Sigmoid colon (tissue), 7 donors: ENCODE measurements at places on chromosomes 6 and 20. TPM values are rescaled to one million over a fixed set of nuclear protein-coding genes. Genes with fewer than 3 reads are reported as not detected.
A peak's percentile ranks its signal among the peaks of the same experiment; 100 is the strongest.

The TPD52L1 gene
- total RNA-seq, result 61.0 TPM

The MBOAT1 gene
- 6.9 TPM for total RNA-seq

The NMBR gene
- not detected for total RNA-seq

The GDAP1L1 gene
- total RNA-seq, result 1.4 TPM

The NINL gene
- total RNA-seq, result 15.7 TPM

The MYCT1 gene
- 6.6 TPM for total RNA-seq

The ECT2L gene
- not detected for total RNA-seq

The E2F1 gene
- total RNA-seq, result 0.33 TPM

The SAMD3 gene
- not detected for total RNA-seq

The OPRM1 gene
- 0.71 TPM for total RNA-seq

The DUSP15 gene
- 1.7 TPM for total RNA-seq

The ZNF184 gene
- 7.2 TPM for total RNA-seq

DNA sequence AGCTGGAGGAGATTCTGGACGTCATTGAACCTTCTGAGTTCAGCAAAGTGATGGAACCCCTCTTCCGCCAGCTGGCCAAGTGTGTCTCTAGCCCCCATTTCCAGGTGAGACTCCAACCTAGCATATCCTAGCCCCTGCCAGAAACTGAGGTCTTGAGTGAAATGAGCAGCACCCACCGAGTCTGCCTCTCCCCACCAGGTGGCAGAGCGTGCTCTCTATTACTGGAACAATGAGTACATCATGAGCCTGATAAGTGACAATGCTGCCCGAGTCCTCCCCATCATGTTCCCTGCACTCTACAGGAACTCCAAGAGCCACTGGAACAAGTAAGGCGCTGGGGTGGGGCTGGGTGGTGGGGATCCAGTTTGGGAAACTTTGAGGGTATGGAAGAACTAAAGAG lies 4.6 kb downstream of the MEA1 start:
- no peak for DNase-seq

DNA sequence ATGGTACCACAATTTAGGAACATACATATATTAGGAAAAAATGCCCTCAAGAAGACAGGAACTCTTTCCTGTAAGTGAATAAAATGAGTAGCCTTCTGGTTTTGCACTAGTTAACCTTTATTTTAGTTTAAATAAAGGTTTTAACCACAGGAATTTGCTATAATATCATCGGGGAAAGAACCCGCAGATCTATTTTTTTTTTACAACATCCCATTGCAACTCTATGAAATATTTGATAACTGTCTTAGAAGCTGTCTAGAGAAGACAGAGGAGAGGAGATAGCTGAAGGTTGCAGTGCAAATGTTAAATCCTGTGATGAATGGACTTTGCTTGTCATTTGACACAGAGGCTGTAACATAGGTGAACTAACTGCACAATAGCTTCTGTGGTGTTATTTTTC lies 69.5 kb downstream of the TINAG start:
- DNase-seq, result no peak

DNA sequence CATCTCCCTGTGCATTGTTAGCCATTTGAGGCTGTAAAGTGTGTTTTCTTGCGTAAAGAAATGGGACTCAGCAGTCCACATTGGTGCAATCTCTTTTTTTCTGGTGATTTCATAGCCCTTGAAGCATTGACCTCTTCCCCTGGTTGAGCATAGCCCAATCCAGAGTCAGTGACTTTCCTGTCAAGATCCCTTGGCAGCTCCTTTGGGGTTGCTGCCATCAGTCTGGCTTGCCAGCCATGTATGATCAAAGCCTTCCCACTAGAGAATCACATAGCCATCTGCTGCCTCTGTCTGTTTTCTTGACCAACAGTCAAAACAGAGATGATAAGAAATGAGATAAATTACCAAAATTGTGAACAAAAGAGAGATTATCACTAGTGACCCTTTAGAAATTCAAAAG lies 19.6 kb downstream of the HLA-A start:
- no peak for DNase-seq

GRCh38 chr6:14088600-14089192 lies 28.9 kb upstream of the CD83 start:
- no peak for DNase-seq

- no peak for DNase-seq
Measured at GRCh38 chr20:43102394-43102793, 87.3 kb downstream of the PTPRT start.

- peak; percentile 56 for DNase-seq
Measured at GRCh38 chr6:157985378-157986155, 3.9 kb downstream of the SYNJ2 start.

DNA sequence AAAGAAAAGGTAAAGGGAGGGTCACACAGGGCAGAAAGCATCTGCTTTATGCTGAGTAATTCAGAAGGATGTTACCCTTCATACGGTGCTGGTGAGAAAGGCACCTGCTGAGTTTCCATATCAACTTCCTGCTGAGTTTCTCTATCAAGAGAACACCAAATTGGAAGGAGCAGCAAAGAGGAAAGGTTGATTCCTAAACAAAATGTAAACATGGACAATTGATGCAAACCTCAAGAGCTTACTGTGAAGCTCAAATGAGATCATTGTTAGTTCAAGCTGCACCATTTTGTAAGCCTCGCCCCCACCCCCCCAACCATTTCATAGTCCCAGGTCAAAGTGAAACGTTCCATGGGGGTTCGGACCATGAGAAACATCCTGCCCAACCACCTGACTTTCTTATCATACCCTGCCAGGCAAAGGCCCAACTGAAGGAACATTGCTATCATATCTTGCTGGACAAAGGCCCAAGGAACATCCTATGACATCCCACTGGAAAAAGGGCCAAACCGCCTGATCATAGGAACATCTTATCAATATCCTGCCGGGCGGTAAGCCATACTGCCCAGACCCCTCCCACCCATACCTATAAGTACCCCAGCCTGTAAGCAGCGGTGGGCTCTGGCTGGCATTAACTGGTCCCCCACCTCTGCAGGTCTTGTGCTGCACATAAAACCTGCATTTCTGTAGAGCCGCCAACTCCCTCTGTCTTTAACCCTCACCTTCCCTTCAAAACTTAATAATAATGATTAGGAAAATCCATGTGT lies 171.6 kb downstream of the UBE3D start:
- no peak for DNase-seq

- DNase-seq, result no peak
Measured at GRCh38 chr6:13397359-13398068, 69.2 kb upstream of the TBC1D7 start.

- no peak for DNase-seq
Measured at GRCh38 chr6:144749263-144749662, 464.1 kb downstream of the UTRN start.

GRCh38 chr6:158115102-158115501 lies 53.0 kb downstream of the SERAC1 start:
- no peak for DNase-seq

DNA sequence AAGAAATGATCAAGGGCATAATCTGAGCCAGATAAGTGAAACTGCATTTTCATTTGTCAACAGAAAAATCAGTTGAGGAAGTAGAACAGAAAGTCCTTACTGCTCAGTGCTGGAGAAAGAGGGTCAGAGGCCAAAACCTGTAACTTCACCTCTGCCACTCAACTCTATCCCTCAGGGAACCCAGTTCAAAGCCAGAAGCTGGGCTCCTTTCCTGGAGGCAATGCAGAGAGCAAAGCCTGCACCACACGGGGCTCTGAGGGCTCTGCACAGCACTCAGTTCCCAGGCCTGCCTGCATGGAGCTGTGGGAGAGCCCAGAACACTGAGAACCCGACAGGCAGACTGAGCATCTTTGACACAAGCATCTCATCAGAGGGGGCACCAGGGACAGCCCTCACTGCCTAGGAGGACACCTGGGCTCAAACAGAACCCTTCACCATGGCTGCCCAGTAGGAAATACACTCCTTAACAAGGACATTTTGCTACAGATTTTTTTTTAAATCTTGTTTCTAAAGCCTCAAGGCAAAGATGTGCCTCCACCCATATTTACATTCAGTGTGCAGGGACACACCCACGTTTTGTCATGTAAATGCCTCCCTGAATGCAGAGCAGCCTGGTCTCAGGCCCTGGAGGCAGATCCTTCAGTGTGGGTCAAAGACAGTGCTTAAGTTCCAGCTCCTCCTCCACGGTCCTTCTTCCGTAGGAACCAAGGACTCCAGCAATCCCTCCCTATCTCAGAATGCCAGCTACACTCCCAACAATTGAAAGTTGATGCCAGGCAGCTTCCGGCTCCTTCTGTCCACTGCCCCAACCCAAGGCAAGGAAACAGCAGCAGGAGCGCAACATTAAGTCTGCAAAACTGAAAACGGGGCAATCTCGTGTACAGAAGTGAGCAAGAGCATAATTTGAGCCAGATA lies 6.6 kb downstream of the RNASET2 start:
- no peak for DNase-seq

GRCh38 chr6:116847227-116847626 lies 18.3 kb upstream of the GPRC6A start:
- no peak for DNase-seq

- peak; percentile 61 for DNase-seq
Measured at GRCh38 chr20:58697201-58697866, 4.7 kb downstream of the NPEPL1 start.

GRCh38 chr6:2784930-2785329 lies 19.7 kb downstream of the WRNIP1 start:
- DNase-seq, result no peak

DNA sequence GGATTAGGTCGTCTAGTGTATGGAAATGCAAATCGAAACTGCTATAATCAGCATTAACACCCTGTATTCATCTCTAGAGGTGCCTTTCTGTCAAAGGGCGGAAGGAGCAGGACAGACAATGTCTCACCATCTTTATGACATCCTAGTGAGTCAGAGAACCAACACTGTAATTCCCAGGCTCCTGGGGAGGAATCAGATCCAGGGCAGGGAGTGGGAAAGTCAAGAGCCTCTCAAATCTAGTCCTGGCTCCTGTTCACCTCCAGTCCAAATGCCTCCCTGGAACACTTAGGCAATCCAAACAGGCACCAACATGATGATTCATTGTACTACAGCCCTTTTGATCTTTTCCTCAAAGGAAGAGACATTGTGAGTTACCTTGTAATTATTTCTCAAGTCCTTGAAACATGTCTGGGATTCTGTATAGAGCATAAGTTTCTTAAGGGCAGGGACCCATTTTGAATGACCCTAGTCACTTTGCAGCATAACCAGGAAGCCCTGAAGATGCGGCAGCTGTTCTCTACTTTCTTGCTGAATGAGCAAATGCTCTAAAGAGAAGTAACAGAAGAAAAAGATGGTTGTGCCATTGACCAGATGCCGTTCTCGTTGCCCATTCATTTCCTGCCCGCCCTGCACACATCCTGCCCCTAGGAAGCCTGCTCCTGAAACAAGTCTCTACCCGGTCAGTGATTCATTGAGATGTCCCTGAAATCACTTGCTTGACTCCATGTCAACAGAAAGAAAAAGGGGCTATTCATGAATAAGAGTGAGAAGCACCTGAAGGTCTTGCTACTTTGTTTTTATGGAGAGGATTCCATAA lies 112.8 kb upstream of the JARID2 start:
- DNase-seq, result peak; percentile 55

- peak; percentile 79 for DNase-seq
Measured at GRCh38 chr20:20780127-20780824, 67.8 kb upstream of the RALGAPA2 start.

GRCh38 chr6:113092795-113093194 lies 745.7 kb downstream of the RFPL4B start:
- no peak for DNase-seq

DNA sequence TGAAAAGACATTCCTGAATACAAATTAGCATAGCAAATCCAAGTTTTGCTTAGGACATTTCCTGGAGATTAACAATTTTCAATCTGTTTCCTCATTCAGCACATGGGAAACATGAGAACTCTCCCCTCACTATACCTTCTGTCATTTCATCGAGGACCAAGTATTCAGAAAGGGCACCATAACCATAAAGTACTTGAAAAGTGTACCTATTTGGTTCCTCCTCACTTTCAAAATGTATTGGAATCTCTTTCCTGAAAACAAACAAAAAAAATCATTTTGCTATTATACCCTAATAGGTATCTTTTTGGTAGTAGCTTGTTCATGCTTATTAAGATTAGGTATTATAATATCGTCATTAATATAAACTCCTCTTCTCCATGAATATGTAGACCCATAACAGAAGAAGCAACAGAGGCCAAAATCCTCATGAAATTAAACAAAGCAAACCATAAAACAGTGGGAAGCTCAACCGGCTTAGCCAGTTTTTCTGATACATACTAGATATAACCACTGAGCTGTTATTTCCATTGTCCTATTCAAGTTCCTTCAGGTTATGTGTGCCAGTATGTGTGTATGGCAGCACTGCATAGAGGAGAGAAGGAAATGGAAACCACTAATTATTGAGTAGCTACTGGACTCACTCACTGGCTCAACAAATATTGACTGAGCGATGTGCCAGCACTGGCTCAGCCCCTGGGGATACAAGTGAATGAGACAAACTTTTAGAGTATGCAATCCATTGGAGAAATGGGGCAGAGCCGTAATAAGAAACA lies 274.0 kb downstream of the MAFB start:
- DNase-seq, result no peak

DNA sequence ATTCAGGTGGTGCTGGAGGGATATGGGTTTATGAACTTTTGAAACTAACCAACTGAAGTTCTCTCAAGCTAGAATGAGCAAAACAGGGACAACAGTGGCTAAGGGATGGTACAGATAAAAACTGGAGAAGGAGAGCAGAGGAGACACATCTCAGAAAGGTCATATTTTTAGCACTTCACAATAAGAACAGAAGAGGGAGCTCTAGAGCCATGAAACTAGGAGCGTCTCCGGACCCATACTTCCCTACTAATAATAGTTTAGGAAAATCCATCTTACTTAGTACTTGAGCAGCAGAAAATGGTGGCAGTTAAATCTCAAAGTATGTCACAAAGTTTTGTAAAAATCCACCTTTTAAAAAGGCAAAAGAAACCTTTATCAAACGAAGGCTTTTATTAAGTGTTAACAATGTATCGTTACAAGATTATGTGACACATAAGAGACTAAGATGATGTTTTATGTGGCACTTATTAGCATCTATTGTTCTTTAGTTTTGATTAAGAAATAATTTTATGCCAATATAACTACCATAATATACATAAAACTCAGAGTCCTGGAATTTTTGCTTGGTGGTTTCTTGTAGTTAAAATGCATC lies 278.6 kb downstream of the TBC1D32 start:
- DNase-seq, result no peak

DNA sequence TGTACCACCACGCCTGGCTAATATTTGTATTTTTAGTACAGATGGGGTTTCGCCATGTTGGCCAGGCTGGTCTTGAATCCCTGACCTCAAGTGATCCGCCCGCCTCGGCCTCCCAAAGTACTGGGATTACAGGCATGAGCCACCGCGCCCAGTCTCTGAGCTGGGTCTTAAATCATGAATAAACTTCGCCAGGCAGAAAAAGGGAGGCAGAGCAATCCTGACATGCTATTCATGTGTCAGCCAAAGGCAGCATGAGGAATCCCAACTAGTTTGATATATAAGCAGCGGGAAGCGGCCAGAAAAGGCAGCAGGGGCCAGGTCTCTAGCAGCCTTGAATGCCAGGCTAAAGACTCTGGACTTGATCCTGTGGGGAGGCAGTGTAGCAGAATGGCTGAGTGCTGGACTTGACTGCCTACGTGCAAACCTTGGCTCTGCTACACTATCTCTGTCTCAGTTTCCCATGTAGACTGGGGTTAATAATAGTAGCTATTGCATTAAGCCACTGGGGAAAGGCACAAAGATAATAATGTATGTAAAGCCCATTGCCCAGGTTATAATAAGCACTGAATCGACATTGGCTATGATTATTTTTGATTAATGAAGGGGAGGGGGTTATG lies 1.8 kb downstream of the PROCR start:
- no peak for DNase-seq

- no peak for DNase-seq
Measured at GRCh38 chr6:131042664-131043063, 20.4 kb downstream of the EPB41L2 start.

- no peak for DNase-seq
Measured at GRCh38 chr6:92541448-92542060, 877.8 kb downstream of the EPHA7 start.

GRCh38 chr6:133341607-133342158 lies 100.5 kb downstream of the EYA4 start:
- no peak for DNase-seq
